ENCODE measurements at places on chromosomes 3 and 15.

DNA sequence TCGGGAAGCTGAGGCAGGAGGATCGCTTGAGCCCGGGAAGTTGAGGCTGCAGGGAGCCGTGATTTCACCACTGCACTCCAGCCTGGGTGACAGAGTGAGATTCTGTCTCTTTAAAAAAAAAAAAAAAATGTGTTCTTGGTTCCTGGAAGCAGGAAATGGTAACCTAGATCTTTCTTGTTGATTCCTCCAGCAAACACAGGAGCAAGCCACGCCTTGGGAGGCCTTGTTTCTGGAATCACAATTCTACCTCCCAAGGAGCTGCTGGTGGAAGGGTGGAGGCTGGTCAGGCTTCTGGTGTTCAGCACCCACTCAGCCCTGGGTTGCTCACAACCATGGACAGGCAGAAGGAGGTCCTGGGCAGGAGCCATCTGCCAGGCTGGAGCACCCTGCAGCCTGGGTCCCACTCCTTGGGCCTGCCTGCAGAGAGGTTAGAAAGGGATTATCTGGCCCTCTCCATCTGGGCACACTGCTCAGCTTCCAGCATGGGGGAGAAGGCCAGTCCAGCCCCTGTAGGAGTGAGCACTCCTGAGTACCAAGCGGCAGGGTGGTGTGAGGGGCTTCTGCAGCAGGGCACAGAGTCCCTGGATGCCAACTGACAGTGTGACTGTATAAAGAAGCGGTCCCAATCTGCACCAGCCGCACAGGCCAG, 65.6 kb downstream of the ABTB1 start:
- DNase-seq: no peak

- no peak for DNase-seq
These were observed 299.5 kb downstream of the GAP43 start for GRCh38 chr3:115922681-115923347.

- no peak for DNase-seq
These were observed 13.6 kb downstream of the PRR20G start for GRCh38 chr3:127274200-127274760.

DNA sequence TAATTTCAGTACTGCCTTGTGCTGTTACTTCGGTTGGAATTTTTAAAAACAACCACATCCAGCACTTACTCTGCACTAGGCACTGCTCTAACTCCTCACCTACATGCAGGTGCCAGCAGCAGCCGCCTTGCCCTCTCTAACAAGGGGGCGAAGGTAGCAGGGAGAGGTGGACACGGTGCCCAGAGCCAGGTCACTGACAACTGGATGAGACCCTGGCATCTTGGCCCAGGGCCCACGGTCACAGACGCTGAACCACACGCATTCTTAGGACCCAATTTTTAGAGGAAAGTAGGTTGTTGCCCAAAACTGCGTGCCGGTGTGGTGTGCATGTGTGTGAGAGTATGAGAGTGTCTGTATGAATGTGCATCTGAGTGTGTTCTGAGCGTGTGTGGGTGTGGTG, 63.4 kb upstream of the GATA2 start:
- no peak for DNase-seq

DNA sequence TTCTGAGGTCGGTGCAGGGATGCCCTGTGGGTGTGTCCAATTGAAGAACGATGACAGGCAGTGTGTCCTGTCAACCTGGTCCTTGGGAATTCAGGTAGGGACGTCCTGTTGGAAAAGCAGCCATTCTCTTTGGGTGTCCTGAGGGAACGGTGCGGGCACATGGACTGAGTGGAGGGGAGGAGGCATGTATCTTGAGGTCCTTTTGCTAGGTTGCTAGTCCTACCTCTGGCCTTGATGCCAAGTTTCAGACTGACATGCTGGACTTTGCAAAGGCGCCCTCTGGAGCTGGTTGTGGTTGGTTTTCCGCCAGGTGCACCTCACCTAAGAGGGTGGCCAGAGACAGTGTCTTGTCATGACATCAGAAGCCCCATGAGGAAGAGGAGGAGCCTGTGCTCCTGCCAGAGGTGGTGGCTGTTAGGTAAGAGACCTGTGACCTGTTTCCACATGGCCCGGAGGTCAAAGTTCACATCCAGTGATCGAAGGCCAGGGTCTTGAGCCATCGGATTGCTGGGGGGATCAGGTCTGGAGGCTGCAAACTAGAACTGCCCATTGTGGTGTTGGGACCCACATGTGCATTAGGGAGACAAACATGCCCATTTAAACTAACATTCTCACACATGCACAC, 106.3 kb downstream of the SNRPN start:
- DNase-seq: no peak
